ENCODE measurements at places on chromosomes 6 and 20.

DNA sequence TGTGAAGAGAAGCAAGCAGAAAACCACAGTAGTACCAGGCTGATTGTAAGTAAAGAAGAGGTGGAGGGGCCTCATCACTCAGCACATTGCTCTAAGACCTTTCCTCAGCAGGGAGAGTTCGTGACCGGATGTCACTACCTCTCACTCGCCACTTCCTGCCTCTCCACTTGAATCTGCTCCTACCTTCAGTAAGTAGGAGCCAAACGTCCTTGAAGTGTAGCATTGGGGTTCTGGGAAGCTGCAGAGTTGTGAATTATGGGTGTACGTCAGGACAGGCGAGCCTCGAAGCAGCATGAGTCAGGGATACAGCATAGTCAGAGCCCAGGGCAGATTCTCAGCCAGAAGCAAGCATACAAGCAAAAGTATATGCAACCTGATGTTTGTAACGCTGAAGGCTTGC, 224.9 kb downstream of the PHACTR1 start:
- DNase-seq = no peak

GRCh38 chr20:24610341-24611115, 141.1 kb downstream of the SYNDIG1 start:
- no peak for DNase-seq

- DNase-seq = no peak
Observed at GRCh38 chr6:85544776-85545175, 48.9 kb downstream of the SNX14 start.

DNA sequence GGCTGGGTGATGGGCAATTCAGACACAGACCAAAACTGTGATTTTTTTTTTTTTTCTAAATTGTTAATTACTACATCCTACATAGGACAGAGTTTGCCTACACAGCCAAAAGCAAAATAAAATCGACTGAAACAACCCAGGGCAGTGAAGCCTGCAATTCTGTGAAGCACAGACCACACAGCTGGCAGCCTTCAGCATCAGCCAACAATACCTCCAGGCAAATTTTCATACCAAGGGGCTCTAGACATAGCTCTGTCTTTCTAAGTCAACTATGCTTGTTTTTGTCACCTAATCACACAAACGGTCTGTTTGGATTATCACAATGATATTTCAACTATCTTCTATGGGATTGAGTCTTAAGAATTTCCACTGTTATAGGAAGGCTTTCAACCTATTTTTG, 17.6 kb downstream of the RMND1 start:
- DNase-seq = no peak

- DNase-seq = no peak
Observed at GRCh38 chr20:37737826-37738420, 44.1 kb downstream of the CTNNBL1 start.

DNA sequence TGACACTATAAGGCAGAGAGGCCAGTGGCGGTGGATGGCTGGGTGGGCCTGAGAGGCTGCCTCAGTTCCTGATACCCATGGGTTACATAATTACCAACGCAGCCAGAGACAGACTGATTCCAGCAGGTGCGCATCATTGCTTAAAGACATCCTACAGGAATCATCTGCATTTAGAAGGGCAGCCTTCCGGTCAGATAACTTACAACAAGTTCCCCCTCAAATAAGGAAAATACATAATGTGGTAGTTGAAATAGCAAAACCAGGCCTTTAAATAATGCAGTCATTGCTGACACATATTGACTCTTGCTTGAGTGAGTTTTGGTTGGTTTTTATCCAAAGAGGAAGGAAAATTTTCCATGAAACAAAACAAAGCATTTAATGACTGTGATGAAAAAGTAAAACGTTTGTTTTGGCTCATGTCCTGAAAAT, 81.9 kb downstream of the SIM1 start:
- DNase-seq = no peak

DNA sequence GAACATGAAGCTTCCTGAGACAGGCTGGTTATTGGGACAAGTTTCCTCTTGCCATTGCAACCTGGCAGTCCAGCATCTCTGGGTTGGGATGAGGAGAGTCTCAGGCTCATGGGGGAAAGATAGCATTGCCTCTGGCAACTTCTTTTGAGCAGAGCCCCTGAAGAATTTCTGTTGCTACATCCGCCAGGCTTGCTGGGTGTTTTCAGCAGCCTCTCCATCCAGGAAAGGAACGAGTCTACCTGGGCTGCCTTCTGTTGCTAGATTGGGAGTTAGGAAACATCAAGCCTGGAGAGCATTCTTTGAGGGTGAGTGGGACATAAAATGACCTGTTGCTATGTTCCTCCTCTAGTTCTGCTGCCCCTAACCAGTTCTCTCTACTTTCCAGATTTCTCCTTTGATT, 313.5 kb downstream of the RFPL4B start:
- no peak for DNase-seq

DNA sequence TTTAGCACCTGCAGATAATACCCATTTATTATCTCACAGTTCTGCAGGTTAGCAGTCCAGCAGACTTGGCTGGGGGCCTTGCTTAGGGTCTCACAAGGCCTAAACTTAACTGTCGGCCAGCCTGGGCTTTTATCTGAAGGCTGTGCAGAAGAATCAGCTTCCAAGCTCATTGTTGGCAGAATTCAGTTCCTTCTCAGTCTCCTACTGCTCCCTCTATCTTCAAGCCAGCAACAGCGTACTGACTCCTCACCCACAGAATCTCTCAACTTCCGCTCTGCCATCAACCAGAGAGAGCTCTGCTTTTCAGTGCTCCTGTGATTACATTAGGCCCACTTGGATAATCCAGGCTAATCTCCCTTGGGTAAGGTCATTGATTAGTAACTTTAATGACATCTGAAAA, 30.2 kb upstream of the NHSL1 start:
- no peak for DNase-seq

- peak; percentile 9 for DNase-seq
Observed at GRCh38 chr6:14075095-14075503, 42.5 kb upstream of the CD83 start.

DNA sequence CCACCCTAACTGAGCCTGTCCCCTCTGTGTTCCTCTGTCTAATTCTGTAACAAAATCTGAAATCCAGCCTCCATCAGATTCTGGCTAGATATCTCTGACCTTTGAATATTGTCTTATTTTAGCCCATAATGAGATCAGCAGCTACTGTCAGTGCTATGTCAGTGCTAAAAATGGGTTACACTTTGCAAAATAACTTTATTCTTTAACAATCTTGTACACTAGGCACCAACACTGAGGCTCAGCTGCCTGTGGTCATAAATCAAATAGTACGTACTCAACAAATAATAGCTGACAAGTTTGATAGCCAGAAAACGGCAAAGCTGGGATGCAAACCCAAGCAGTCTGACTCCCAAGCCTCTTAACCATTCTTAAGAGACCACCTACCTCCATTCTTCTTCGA, 22.1 kb downstream of the TTPAL start:
- no peak for DNase-seq

DNA sequence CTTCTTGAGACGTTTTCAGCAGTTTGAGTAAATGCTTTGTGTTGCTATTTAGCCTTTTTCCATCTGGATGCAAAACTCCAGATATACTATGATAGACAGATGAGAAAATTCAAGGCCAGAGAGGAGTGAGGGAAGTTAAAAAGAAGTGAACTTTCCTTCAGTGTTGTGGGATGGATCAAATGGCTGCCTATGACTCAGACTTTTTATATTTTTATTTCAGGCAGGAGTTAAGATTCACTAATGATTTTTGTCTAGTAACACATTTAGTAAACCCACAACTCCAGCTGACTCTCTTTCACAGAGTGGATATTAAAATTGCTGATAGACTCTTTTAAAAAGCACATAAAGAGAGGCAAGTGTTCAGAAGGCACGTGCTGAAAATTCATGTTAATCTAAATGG, 23.2 kb upstream of the PTCHD4 start:
- no peak for DNase-seq

DNA sequence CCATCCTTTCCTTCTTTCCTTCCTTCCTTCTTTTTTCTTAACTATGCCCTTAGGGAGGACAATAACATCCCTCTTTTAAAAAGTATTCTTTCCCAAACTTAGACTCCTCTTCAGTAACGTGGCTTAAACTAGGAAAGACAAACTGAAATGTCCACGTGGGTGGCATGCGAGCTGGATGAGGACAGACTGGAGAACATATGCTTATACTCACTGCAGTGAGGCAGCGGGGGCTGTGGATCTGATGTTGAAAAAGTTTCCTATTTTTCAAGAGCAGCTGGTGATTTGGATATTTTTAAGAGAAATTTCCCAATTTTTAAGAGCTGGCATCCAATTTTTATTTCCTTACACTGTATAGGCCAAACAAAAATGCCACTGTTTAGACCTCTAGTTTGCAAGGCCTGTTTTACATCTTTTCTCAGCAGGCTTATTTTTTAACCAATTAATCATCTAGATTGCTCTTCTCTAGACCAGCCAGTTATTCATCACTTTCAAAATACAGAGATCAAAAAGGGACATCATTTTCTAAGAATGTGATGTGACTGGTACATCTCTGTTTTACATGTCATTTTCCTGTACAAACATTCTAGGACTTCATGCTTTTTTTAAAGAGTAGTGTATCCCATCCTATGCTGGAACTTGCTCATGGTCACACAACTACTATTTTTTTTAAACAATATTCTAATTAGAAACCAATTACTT, 226.5 kb downstream of the BTBD9 start:
- no peak for DNase-seq

DNA sequence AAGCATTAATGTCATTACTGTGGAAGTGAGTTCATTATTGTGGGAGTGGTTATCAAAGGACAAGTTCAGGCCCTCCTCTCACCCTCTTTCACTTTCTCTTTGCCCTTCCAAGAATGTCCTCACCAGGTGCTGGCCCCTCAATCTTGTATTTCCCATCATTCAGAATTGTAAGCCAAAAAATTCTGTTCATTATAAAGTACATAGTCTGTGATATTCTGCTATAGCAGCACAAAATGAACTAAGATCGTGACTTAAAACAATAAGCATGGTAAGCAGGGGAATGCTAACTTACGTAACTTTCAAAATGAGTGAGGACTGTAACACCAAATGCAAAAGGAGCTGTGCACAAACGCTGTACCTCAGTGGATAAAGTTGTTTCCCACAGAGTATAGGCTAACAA, 515.7 kb upstream of the BTBD3 start:
- DNase-seq = no peak

GRCh38 chr6:158793432-158793831, 25.7 kb downstream of the EZR start:
- DNase-seq = no peak

GRCh38 chr6:162345051-162345511, 382.5 kb downstream of the PRKN start:
- no peak for DNase-seq

- DNase-seq = no peak
Observed at GRCh38 chr6:163708466-163708865, 293.9 kb downstream of the QKI start.

GRCh38 chr6:82795940-82796339, 269.7 kb downstream of the UBE3D start:
- DNase-seq = no peak

DNA sequence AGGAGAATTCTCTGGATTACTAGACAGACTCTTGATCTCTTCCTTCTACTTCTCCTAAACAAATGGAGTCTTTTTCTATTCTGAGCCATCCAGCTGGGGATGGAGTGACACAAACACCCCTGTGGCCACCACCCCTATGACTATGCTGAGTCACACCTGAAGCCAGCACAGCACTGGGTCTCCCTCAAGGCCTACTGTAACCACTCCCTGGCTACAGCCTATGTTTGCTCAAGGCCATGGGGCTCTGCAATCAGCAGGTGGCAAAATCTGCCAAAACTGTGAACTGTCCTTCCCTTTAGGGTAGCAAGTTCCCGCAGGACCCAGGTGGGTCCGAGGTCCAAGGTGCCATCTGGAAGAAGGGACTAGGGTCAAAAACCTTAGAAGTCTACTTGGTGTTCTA, 132.3 kb downstream of the TINAG start:
- DNase-seq = no peak

DNA sequence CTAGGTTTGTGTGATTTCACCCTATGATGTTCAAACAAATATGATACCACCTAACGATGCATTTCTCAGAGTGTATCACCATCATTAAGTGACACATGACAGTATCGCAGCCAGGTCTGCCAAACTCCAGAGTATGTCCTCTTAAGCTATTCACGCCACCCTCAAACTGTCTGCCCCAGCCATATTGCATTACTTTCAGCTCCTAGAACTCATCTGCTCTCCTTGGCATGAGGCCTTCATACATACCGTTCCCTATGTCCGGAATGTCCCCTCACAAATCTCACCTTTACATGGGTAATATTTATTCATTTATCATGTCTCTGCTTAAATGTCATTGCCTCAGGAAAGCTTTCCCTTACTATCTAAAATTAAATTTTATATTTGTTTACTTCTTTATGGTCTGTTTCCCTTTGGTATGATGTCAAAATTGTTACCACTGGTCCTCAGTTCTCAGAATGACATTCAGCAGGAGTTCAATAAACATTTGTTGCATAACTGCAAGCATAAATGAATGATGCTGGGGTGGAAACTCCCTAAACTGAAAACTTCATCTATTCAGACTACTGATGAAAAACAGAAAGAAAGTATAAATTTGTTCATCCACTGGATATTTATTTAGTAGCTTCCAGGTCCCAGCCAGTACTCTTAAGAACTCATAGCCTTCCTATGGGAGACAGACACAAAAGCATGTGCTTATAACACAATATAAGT, 3.2 kb downstream of the SESN1 start:
- no peak for DNase-seq

- DNase-seq = peak; percentile 25
Observed at GRCh38 chr6:169950558-169950957, 199.1 kb downstream of the ERMARD start.

DNA sequence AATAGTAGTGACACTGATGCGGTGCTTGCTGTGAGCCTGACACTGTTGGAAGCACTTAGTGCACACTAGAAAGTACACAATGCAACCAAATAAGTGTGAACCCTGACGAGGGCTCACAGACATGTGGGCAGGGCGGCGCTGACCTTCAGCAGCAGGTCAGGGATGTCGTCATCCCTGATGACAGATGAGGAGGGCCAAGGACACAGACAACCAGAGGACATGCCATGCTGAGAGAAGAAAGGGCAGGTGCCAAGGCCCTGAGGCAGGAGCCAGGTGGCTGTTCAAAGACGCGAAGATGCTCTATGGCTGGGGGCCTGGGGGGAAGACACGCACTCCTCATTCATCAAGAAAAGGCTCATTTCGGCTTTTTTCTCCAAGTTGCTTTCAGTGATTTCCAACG, 176.4 kb upstream of the CST7 start:
- DNase-seq = no peak

DNA sequence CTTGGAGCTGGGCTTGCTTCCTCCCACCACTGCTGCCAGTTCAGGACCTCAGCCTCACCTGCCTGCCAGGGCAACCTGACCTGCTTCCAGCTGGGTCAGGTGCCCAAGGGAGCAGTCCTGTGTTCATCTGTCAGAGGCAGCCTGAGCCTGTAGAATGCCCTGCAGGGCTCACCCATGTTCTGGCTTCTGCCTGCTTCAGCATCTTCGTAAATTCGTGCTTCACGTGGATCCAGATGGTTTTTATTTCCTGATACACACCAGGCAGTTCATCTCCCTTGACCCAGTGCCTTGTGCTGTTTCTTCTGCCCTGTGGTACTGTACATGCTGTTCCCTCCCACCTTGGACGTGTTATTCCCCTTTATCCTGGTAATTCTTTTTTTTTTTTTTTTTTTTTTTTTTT, 50.2 kb downstream of the ARID1B start:
- DNase-seq = no peak
